Activated naive CD4-positive, alpha-beta T cell treated with anti-CD3 and anti-CD28 coated beads, Interleukin-2, amount 50 U/mL, for 72 hours (primary cell): ENCODE measurements at places on chromosomes 2 and 18. TPM values are rescaled to one million over a fixed set of nuclear protein-coding genes. Genes with fewer than 3 reads are reported as not detected.
A peak's percentile ranks its signal among the peaks of the same experiment; 100 is the strongest.

- no peak for DNase-seq
Observed at GRCh38 chr2:48774251-48774650, 18.7 kb upstream of the LHCGR start.

The KCNG2 gene
- total RNA-seq, result not detected

DNA sequence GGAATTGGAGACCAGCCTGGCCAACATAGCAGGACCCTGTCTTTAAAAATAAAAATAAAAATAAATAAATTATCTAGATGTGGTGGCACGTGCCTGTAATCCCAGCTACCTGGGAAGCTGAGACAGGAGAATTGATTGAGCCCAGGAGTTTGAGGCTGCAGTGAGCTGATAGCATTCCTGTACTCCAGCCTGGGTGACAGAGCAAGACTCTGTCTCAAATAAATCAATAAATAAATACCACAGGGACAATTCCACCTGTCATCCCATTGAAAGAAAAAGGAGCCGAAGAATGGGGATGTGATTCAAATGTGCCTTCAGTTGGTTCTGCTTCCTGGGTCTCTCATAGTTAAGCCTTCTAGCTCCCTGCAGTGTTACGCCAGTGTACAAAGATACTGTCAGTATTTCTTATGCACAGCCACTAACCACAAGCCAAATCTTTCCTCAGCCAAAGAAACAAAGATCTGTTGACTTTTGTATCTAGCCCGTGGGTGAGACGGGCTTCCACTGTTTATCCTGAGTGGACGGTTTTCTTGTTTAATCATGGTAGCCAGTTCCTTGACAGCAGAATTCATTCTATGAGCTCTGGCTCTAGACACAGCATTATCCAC lies 12.6 kb downstream of the LGALSL start:
- DNase-seq, result no peak

GRCh38 chr18:58552896-58553295 lies 76.0 kb downstream of the ALPK2 start:
- DNase-seq, result no peak

The LIMS3 gene
- 0.57 TPM for total RNA-seq

GRCh38 chr2:159744363-159744762 lies 32.1 kb downstream of the MARCHF7 start:
- no peak for DNase-seq

DNA sequence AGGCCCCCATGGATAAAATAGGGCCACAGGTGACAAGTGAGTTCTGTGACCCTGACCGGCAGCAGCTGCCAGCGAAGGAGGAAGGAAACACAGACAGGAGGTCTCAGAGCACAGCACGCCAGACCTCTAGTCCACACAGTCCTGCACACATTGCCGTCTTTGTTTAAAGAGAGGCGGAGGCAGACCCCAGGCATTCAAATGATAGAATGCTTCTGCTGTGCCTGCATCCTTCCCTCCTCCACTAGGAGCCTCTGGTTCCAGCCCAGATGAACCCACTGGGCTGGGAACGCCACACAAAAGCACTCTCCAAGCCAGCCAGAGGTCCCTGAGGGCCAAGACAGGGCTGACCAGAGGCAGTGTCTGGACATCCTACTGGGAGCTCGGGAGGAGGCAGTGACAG lies 118.7 kb downstream of the KLHL29 start:
- DNase-seq, result no peak

- DNase-seq, result no peak
Observed at GRCh38 chr2:9244985-9245544, 38.5 kb downstream of the ASAP2 start.

DNA sequence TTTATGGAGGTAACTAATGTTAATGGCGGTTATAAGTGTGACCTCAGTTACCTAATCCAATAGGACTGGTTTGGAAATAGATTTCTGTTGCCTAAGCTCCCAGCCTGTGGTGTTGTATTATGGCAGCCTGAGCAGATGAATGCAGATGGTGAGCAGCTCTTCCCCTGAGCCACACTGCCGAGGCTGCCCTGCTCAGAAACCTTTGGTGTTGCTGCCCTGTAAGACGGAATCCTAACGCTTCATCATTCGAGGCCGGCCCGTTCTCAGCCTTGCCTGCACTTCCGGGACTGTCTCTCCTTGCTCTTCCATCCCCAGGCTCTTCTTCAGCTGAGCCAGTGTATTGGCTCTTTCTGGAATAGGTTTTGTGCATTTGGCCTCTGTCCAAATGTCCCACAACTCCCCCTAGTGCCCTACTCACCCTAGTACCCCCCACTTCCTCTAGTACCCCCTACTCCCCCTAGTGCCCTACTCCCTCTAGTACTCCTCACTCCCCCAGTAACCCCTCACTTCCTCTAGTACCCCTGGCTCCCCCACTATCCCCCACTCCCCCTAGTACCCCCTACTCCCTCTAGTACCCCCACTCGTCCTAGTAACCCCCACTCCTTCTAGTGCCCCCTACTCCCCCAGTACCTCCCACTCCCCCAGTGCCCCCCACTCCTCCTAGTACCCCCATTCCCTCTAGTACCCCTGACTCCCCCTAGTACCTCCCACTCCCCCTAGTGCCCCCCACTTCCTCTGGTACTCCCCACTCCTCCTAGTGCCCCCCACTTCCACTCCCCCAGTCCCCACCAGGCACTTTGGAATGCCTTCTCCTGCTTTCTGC lies 106.0 kb upstream of the TAF1B start:
- no peak for DNase-seq

The CCDC74B gene
- total RNA-seq, result 1.7 TPM

GRCh38 chr2:12127638-12128037 lies 381.2 kb downstream of the LPIN1 start:
- DNase-seq, result no peak

The ACVR2A gene
- total RNA-seq, result 2.9 TPM

DNA sequence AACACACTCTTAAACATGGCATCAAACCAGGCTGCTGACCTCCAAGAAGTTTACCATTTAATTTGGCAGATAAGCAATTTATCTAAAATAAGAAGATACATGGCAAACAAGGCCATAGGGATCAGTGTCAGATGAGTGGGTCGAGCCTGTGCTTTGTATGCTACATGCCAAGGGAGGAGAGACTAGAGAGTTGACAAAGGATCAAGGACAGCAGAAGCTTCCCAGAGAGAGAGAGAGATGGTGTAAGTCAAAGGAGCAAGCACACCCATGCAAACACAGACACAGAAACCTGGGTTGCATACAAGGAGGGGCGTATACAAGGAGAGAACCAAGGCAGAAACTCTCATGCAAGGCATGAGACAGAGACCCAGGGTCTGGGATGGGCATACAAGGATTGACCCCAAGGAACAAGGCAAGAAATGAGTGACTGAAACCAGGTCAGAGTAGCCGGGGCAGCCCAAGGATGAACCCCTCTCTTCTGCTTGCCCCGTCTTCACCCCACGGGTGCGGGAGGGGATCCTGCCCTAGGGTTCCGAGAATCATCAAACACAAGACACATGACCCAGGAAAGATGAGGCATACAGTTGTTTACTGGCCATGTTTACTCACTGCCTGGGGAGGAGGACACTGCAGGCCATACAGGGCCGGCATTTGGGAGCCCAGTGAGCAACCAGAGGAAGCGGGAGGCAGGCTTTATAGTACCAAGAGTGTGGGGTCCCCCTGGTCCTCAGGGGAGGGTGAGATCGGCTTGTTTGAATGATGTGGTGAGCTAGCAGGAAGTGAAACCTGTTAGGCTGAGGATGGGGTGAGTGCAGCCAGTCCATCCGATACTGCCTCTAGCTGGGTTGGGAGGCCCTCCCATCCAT lies 529.2 kb upstream of the ID2 start:
- DNase-seq, result no peak

The CNGA3 gene
- not detected for total RNA-seq

GRCh38 chr2:239735131-239735828 lies 289.9 kb downstream of the NDUFA10 start:
- no peak for DNase-seq

The MOGAT1 gene
- not detected for total RNA-seq

DNA sequence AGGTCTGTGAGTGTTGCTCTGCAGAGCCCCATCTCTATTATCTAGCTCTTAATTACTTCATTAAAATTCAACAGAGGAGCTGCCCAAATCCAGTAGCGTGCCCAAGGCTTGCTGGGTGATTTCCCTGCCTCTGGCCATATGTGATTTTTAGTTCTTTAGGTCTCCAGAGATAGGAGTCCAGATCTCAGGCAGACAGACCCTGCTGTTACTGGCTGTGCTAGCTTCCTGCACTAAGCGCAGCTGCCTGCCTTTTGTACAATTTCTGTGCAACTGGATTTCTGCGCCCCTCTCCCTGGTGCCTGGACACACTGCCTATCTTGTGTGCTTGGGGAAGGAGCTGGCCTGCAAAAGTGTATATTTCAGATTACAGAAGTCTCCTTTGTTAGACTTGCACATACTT lies 136.5 kb downstream of the TDRD15 start:
- DNase-seq, result no peak

DNA sequence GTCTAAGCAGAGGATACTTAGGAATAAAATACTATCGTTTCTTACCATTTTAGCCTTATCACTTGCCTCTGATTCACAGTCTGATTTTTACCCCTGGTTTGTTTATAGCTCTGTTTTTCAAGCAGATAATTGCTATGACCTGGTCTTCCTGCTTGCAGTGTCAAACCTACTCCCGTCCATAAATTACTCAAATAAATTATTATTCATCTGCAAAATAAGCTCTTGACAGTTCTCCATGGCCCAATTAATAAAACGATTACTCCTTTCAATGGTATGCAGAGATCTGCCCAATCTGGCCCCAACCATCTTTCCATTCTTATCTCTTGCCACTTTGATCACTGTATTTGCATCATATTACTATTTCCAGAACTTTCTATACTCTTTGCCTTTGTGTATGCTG lies 354.0 kb downstream of the CCDC85A start:
- DNase-seq, result no peak

DNA sequence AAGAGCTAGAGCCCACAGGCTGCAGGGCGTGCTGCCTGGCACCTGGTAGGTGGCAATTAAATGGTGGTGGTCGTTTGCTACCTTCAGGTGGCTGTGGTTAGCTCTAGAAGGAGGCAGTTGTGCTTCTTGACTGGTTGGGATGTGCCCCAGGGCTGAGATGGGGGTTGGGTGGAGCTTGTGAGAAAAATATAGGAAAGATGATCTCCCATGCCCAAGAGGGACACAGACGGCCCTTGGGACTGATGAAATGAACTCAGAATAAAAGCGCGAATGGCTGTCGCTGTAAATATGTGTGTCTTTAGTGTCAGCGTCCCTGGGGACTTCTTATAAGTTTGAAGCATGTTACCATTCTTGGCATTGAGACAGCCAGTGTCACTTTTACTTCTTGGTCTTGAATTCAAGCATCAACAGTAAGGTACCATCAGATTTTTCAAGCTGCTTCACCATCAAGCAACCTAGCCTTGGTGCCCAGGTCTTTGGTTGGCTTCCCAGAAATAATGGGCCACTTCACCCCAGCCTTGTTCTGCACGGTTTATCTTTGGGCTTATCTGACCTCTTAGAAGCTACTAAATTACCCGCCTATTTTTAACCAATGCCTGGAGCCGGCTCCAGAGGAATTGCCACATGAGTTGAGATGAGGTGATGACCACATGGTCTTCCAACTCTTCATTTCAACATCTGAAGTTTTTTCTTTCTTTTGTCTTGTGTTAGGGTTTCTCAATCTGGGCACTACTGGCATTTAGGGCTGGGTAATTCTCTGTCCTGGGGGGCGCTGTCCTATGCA lies 11.9 kb downstream of the LRRFIP1 start:
- no peak for DNase-seq

DNA sequence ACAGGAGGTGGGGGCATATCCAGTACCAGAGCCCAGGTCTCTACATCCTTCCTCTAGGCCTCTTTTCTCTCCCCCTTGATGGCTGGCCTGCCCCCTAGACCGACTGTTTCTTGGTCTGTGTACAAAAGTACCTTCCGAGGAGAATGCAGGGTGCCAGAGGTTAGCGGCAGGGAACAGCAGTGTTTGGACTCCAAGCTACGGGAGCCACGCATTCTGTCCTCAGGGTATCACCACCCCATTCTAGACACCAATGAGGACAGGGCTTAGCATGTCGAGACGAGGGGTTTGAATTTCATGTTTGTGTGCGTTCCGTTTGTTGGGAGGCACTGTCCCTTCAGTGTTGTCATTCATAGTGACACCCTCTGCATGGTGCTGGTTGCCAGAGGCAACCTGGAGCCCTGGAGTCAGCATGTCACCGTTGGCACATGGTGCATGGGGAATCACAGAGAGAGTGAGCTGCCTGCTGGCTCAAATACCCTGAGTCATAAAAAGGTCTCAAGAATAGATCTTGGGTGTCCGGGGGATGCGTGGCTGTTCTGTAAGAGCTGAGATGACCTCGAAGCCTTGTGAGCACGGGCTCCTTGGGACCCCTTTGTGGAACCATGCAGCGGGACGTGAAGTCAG lies 57.2 kb upstream of the LDLRAD4 start:
- no peak for DNase-seq

DNA sequence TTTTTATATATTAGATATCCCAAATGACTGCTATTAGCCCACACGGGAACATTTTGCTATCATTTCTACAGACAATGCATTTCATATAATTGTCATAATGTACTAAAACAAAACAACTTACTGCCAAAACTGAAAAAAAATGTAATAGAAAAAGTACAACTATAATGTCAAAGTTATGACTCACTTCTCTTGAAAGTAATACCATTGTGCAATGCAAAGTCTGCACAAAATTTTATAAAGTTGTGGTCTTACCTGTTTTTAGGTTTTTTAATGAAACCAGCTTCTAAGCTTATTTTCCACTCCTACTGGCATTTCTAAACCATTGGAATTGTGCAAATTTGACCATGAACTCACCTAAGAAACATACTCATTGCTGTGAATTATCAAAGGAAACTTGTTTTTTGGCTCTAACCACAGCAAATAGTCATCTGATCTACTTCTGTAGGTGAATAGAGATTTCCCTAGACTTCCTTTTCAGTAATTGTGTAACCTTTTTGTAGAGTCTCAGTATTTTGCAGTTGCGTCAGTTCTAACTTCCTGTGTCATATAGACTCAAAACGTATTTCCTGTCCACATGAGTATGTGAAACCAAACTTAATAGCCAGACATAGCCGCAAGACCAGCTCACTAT lies 31.9 kb upstream of the TFPI start:
- DNase-seq, result peak; percentile 3

- no peak for DNase-seq
Observed at GRCh38 chr2:197675246-197675645, at the start of gene RFTN2. RFTN2 (minus strand) TSS chr2:197675587; CDS start chr2:197675458, 129 bp downstream.

- no peak for DNase-seq
Observed at GRCh38 chr2:101517758-101518271, 42.9 kb upstream of the RFX8 start.

DNA sequence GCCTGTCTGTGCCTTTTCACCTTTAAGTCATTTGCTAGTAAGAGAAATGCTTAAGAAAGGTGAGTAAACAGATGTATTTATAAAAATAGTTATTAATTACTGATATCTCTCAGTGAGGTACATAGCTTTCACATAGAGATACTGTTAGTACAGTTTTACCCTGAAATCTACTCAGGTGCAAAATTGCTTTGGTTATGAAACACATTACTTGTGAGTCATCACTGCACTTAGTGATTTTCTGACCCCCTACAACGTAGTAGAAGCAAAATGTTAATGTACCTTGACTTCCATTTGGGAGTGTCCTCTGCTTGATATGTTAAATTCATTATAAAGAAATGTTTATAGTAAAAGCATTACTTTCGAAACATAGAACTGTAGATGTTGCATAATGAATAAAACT lies 6.5 kb downstream of the GLS start:
- DNase-seq, result no peak

The PRKAG3 gene
- total RNA-seq, result not detected

The SGO2 gene
- total RNA-seq, result 58.2 TPM

DNA sequence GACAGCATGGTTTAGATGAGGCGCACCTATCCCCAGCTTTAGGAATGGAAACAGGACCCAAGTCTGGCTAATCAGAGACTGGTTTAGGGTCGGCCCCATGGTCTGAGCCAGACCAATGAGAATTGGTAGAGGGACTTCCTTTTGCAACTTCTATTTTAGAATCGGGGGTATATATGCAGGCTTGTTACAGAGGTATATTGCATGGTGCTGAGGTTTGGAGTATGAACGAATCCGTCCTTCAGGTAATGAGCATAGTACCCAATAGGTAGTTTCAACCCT lies 1.5 kb upstream of the BOLA3 start:
- DNase-seq, result no peak
